RKO (cell line): ENCODE measurements at places on chromosomes 13 and 19.
A peak's percentile ranks its signal among the peaks of the same experiment; 100 is the strongest.

- no peak for DNase-seq
Observed at GRCh38 chr19:16892868-16893685, 4.3 kb downstream of the F2RL3 start.

GRCh38 chr13:91097269-91097668, 250.2 kb upstream of the MIR17HG start:
- DNase-seq, result no peak

- no peak for DNase-seq
Observed at GRCh38 chr13:20927596-20928257, 25.2 kb upstream of the XPO4 start.

- DNase-seq, result no peak
Observed at GRCh38 chr19:15457701-15458484, 6.5 kb downstream of the RASAL3 start.

DNA sequence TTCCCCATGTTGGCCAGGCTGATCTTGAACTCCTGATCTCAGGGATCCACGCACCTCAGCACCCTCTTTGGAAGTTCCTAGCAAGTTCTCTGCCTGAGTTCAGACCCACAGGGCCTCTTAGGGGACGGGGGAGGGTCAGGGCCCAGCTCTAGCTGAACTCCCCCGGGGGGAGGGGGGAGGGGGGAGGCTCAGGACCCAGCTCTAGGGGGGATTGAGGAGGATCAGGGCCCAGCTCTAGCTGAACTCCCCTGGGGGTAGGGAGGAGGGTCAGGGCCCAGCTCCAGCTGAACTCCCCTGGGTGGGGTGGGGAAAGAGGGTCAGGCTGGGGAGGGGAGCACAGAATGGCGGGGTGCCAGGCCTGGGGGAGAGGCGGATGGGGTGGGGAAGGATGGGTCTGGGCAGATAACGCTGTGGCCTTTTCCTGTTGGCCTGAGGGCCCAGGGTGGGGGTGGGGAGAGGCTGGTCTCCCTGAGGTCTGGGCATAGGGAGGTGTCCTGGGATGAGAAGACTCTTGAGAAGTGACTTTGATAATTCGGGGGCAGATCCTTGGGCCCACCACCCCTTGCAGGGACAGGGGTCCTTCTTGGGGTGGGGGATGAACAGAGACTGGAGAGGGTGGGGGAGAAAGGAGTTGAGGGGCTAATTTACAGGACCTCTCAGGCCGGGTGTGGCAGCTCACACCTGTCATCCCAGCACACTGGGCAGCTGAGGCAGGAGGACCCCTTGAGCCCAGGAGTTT, 5.5 kb upstream of the PTBP1 start:
- DNase-seq, result no peak

DNA sequence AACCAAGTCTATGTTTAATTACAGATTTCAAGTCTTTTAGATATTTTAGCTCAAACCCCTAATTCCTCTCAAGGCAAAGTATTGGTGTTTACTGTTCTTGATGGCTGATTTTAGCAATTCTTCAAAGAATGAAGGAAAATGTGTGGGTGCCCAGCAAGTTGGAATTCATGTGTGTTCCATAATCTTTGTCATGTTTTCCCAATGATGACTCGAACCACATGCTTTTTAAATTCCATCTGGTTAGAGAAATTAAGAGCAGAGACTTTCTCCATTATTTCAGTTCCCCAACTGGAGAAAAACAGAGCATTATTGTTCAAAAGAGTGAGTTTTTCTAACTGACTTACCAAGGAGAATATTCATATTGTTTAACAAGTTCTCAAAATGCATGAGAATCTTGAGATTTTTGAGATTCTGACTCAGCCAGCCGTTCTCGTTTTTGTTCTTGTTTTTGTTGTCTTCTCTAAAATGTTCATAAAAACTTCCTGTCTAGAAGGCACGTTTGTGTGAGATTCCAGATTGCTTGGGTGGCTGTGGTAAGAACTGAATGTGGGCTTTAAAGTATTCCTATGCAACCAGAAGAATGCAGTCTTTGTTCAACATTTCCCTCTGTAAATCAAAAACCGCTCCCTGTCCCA, 404.7 kb downstream of the IRS2 start:
- no peak for DNase-seq

GRCh38 chr19:41192574-41193429, at the start of gene CYP2S1:
Gene CYP2S1 (plus strand): TSS chr19:41193219. CDS start chr19:41193265, 46 bp downstream.
- no peak for DNase-seq

- no peak for DNase-seq
Observed at GRCh38 chr19:46404753-46405468, 8.5 kb downstream of the CCDC8 start.

DNA sequence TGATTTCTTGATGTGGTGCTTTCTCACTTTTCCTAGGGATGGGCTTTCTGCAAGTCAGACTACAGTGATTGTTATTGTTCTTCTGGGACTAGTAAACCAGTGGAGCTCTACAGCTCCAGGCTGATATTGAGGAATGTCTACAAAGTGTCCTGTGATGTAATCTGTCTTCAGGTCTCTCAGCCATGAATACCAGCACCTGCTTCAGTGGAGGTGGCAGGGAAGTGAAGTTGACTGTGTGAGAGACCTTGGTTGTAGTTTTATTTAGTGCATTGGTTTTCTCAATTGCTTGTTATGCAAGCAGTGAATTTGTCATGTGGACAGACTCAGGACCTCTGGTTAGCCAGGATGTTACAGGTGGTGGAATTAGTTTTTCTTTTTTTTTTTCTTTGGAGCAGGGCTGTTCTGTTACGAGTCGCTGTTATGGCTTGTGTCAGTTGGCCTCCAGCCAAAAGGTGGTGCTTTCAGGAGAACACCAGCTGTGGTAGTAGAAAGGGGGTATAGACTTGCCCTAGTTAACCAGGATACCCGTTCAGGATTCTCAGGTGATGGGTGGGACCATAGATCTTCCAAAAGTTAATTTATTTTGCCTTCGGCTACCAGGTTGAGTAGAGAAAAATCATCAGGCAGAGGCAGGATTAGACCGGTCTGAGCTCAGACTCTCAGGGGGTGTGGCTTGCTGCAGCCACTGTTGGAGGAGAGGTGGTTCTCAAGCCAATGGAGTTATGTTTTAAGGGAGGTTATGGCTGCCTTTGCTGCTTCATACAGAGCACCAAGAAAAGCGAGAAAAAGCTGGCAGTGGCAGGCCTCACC, 11.9 kb upstream of the ZNF675 start:
- DNase-seq, result no peak

- no peak for DNase-seq
Observed at GRCh38 chr19:2040647-2041432, 10.2 kb downstream of the MKNK2 start.

GRCh38 chr19:17555929-17556813, 722 bp downstream of the COLGALT1 start:
- peak; percentile 82 for DNase-seq

GRCh38 chr13:91355826-91356710, 8.6 kb downstream of the MIR17HG start:
- DNase-seq, result no peak

- no peak for DNase-seq
Observed at GRCh38 chr19:33498391-33499000, 23.1 kb downstream of the PEPD start.

DNA sequence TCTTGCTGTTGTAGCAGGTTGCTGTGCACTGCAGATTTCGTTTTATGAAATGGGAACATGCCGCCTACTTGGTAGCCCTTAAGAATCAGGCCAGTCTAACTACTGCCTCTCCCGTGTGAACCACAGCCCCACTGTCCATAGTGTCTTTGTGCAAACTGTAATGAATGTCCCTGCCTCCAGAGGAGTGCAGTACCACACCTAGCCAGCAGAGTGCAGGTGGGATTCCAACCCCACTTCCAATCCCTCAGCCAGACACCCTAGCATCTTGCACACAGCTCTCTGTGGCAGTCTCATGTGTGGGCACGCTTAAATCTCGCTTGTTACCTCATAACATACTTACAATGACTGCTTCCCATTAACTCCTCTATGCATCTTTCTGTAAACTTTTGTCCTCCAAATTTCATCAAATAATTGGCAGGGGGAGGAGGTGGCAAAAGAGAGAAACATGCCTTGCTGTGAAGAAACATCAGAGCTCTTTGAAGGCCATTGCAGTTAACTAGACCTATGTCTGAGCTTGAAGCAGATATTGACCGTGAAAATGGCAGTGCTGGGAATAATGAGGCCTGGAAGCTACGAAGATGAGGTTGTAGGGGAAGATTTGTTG, 47.2 kb downstream of the ZAR1L start:
- peak; percentile 25 for DNase-seq

GRCh38 chr13:98511435-98511834, 65.5 kb downstream of the STK24 start:
- no peak for DNase-seq

GRCh38 chr19:49684251-49684982, 5.0 kb upstream of the ADM5 start:
- DNase-seq, result no peak

DNA sequence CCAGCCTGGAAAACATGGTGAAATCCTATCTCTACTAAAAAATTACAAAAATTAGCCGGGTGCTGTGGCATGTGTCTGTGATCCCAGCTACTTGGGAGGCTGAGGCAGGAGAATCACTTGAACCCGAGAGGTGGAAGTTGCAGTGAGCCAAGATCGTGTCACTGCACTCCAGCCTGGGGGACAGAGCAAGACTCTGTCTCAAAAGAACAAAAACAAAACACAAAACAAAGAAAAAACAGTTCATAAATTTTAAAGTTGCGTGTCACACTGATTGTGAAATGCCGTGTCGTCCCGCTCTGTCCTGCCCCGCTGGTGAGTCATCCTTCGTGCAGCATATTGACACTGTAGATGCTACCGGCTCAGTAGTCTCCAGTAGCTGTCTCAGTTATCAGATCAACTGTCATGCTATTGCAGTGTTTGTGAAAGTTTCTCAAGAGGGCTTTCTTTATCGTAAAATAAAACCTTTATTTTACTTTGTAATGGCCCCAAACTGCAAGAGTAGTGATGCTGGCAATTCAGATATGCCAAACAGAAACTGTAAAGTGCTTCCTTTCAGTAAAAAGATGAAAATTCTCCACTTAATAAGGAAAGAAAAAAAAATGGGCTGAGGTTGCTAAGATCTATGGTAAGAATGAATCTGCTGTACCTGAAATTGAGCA, 36.4 kb upstream of the IGFL1 start:
- peak; percentile 21 for DNase-seq

- DNase-seq, result peak; percentile 80
Observed at GRCh38 chr19:54517483-54517882, 14.9 kb downstream of the LAIR2 start.

- DNase-seq, result no peak
Observed at GRCh38 chr13:20461860-20462532, 63.7 kb downstream of the CRYL1 start.

DNA sequence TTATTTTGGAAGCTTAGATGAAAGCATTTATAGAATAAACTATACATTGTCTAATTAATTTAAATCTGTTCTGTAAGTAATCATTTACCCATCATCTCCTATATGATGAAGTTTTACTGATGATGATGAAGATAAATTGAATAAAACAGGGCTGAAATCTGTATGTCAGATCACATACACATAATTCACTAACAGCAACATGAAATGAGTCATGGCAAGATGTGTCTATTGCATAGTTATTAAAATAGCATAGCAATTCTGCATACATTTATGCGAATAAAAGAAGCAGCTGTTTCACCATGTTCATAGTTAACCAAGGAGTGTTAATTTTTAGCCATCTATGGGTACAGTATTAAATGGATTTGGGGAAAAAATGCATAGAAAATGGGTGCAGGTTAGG, 424.9 kb downstream of the LIG4 start:
- no peak for DNase-seq

- peak; percentile 30 for DNase-seq
Observed at GRCh38 chr13:99978799-99979452, 2.7 kb upstream of the ZIC2 start.

DNA sequence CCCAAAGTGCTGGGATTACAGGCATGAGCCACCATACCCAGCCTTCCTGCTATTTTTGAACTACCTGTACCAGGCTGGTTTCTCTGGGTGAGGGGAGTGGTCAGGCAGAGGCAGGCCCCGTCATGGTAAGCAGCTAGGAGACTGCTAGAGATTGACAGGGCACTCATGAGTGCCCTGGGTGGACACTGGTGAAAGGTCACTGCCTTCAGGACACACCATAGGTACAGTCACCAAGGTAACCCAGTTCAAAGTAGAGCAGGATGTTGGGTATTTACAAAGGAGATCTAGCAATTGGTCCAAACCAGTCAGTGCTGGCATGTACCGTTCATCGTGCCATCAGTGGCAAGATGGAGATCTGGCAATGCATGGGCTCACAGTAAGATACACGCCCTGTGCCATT, 25.5 kb downstream of the DPRX start:
- no peak for DNase-seq

DNA sequence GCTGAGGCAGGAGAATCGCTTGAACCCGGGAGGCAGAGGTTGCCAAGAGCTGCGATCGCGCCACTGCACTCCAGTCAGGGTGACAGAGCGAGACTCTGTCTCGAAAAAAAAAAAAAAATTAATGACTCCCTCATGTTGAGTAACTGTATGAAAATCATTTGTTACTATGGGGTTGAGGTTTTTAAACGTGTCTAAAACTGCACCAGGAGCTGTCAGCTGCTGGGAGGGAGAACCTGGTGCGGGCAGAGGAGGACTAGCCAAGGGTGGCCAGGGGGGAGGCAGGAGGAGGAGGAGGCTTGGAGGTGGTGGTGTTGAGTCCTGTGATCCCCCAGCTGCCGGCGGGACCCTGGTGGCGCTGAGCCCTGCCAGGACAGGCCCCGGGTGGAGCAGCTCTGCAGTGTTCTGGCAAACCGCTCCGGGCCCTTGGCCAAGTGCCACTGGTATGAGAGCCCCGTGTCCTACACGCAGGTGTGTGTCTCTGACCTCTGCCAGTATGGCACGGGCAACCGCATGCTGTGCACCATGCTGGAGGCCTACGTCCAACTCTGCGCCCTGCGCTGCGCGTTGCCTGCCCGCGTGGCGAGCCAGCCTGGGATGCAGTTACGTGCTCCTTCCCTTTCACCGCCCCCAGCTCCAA, 17.1 kb upstream of the FXYD3 start:
- DNase-seq, result no peak

DNA sequence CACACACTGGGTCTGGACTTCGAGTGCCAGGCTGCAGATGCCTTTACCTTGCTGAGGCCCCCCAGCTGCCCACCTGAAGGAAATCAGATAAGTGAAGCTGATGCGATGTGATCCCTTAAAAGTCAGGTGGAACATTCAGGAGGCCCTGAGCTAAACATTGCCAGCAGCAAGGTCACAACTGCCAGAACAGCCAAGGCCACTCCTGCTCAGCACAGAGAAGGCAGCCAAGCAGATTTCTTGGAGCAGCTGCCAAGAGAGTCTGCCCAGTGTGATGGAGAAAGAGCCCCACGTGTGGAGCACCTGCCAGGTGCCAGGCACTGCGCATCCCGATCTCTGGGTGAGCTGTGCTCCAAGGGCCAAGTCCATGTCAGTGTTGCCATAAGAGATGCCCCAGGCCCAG, 20.6 kb upstream of the UQCRFS1 start:
- DNase-seq, result no peak

- peak; percentile 41 for DNase-seq
Observed at GRCh38 chr19:44955505-44956439, 592 bp downstream of the CLPTM1 start.
